ENCODE measurements at places on chromosomes 4 and X.

DNA sequence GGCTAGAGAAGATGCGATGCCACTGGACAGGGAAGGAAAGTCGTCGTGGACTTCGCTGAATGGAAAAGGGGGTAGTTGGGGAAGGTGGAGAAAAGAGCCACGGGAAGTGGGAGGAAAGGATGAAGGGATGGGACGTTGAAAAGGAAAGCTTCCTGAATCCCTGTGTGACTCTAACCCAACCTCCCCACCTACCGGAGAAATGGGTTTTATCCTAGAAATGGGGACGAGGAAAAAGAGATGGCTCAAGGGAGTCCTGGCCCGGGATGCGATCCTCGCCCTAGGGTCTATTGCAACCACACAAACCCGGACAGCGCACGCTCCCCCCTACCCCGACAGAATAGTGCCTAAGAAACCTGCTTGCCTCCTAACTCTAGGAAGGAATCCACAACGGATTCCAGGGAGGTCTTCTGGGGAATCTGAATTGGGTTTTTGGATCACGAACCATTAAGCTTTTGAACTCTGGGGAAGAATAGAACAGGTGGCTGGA lies 738 bp upstream of the TSPAN5 start:
- no peak for DNase-seq

DNA sequence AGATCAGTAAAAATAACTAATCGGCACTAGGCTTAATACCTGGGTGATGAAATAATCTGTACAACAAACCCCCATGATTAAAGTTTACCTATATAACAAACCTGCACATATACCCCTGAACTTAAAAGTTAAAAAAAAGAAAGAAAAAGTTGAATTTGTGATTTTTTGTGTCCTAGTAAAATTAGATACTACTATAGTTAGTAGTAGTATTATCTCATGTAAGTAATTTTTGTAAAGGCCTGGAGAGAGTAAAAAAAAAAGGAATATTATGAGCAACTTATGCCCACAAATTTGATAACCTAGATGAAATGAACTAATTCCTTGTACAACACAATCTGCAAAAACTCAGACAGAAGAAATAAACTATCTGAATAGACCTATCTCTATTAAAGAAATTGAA lies 25.7 kb upstream of the SLC16A2 start:
- DNase-seq = no peak

GRCh38 chrX:123920105-123920785 lies 41.3 kb upstream of the STAG2 start:
- DNase-seq = no peak

DNA sequence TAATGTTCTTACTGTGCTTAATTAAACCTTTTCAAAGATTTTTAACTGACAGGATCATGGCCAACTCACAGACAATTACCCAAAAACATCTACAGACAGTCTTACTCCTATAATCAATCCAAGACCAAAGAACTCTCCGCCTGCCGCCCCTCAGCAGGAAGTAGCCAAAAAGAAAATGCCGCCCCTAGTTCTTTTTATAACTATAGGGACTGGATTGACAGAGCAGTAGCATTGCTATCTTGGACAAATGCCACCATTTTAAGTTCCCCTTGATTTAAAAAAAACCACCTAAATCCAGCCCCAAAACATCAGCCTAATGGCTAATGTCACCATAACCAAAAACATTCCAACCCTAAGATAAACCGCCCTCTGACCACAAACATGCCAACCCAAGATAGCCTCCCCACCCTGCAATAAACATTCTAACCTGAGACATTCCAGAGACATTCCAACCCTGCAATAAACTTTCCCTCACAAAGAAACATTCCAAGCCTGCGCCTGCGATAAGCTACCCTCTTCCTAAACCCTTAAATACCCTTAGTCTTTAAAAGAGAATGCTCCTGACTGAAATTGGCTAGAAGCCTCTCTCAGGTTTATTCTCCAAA lies 77.0 kb downstream of the COQ2 start:
- no peak for DNase-seq

- no peak for DNase-seq
These were observed 11.6 kb downstream of the ENAM start for GRCh38 chr4:70640192-70640591.

DNA sequence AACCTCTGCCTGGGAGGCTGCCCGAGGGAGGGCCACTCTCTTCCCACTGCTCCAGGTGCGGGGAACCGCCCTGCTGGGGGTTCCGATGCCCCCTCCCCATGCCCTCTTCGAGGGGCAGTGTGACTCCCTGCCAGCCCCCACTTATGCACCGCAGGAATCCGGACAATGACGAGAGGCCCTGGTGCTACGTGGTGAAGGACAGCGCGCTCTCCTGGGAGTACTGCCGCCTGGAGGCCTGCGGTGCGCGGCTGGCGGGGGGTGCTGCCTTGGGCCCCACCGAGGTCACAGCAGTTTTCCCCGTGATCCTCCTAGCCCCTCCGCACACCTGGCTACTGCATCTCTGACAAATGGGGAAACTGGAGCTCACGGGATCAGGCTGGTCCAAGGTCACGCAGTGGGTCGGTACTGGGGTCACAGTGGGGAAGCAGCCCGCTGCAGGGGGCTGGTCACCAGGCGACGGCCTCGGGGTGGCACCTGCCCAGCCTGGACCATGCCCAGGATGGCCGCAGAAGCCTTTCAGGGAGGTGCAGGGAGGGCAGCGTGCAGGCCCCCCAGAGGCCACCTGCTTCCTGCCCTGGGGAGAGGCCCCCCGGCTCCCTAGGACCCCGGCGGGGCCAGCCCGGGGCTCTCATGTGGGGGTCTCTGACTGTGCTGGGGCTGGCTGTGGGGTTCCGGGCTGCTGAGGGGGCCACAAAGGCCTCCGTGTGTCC lies 3.5 kb downstream of the HGFAC start:
- DNase-seq = no peak

GRCh38 chr4:155667222-155667567 lies 547 bp downstream of the GUCY1A1 start:
- DNase-seq = peak; percentile 13

DNA sequence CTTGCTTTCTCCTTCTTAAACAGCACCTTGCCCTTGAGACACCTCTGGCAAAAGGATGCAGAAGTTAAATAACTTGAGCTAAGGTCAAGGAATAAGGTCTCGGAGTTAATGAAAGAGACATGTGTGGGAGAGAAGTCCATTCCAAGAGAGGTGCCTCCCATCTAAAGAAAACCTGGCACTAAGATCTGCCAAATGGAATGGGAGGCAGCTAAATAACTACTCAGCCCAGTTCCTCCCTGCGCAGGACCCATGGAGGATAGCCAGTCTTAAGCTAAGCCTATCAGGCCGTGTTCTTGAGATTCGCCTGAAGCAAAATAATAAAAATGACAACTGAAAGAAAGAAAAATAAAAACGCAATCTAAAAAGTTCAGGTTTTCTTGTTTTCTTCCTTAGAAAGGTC lies 20.7 kb upstream of the ELF4 start:
- DNase-seq = no peak

- no peak for DNase-seq
These were observed 52.9 kb downstream of the MAP7D2 start for GRCh38 chrX:20063716-20064351.

- DNase-seq = no peak
These were observed 6.5 kb downstream of the PPP2R2C start for GRCh38 chr4:6465955-6466354.

GRCh38 chrX:14043209-14043608 lies 13.5 kb upstream of the GEMIN8 start:
- DNase-seq = no peak

GRCh38 chr4:139554893-139555704 lies 920 bp downstream of the SETD7 start:
- peak; percentile 82 for DNase-seq

DNA sequence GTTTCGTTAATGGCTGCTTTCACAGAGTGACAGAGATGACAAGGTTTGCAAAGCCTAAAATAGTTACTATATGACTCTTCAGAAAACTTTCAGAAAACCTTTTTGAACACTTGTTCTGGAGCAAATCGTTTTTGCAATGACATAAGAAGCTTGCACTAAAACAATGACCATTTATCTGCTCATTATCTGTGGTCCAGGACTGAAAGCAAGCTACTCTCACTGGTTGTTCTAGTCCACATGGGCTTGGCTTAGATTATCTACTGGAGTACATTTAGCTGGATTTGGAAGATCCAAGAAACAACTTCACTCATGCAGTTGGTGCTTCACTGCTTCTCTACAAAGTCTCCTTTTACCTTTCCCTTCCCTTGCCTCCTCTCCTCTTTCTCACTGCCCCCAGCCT lies 1836.4 kb upstream of the AGA start:
- no peak for DNase-seq

- DNase-seq = no peak
These were observed 276.8 kb upstream of the TET2 start for GRCh38 chr4:104869831-104870230.

- no peak for DNase-seq
These were observed 494.3 kb downstream of the IL15 start for GRCh38 chr4:142130666-142131065.

DNA sequence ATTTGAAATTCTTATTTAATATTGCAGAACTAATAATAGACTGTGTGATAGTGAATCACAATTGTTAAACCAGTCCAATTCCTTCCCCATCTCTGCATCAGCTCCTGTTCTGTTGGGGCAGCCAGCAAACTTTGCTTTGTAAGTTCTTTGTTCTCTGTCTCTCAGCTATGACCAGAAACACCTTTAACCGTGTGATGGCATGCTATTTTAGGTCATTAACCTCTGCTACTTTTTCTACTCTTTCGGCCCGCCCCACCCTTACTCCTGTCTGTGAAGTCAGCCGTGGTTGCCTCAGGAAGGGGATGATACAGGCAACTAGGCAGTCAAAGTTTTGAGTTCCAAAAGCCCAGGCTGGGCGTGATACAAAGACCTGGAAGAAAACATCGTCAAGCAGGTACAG lies 51.3 kb upstream of the EGFL6 start:
- DNase-seq = no peak

DNA sequence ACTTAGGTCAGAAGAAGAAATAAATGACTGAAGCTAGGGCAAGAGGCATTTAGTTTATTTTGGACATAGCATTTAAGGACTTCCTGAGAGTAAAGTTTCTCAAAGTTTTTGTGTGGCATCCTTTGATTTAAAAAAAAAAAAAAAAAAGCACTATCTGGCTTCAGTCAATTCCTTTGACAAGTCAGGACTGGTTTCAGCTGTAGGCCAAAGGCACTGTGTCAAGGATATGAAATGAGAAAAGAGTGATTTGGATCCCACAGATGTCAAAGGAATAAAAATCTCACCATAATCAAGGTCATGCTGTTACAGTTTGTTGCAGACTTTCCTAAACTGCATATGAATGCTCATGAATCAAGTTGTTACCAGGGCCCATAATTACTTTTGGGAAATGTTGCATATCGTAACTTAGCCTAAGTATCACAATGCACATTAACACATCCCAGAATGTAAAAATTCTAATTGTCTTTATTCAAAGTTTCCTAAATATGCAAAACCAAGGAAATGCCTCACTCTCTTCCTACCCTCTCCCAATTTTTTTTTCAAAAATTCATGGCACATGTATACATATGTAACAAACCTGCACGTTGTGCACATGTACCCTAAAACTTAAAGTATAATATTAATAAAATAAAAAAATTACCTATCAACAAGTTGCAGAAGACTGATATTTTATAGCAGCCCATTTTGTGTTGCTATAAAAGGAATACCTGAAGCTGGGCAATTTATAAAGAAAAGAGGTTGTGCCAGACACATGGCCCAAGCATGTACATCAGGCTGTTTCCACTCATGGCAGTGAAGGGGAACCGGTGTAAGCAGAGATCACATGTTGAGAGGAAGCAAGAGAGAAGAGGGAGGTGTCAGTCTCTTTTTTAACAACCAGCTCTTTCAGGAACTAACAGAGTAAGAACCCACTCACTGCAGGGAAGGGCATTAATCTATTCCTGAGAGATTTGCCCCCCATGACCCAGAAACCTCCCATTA lies 33.7 kb upstream of the ADAMTS3 start:
- no peak for DNase-seq

- DNase-seq = no peak
These were observed 166.4 kb downstream of the DCLK2 start for GRCh38 chr4:150244600-150244999.

- DNase-seq = no peak
These were observed 764.1 kb upstream of the TENM3 start for GRCh38 chr4:181479141-181479540.

GRCh38 chr4:143178923-143179322 lies 5.8 kb upstream of the USP38 start:
- no peak for DNase-seq

DNA sequence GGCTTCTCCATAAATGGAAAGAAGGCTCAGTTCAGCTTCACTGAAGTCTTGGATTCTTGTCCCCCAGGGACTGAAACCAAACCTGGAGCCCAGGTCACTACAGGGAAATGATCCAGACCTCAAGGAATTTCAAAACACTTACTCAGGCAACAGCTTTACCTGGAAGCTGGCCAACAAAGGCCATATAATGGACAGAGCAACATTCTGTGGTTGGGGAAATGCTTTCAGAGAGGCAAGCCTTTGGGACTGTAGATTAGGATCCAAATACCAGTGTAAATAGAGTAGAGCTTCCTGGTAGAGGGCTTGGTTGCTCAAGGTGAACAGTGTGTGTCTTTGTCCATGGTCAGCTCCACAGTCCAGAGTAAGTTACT lies 57.0 kb upstream of the PROM1 start:
- DNase-seq = no peak

- no peak for DNase-seq
These were observed 51.8 kb upstream of the TRAM1L1 start for GRCh38 chr4:117137145-117137544.

GRCh38 chr4:54228056-54228527 lies 1.0 kb upstream of the PDGFRA start:
- peak; percentile 46 for DNase-seq

GRCh38 chr4:181845617-181846016 lies 397.6 kb upstream of the TENM3 start:
- no peak for DNase-seq

- DNase-seq = no peak
These were observed 70.1 kb upstream of the ENPP6 start for GRCh38 chr4:184287697-184288255.

DNA sequence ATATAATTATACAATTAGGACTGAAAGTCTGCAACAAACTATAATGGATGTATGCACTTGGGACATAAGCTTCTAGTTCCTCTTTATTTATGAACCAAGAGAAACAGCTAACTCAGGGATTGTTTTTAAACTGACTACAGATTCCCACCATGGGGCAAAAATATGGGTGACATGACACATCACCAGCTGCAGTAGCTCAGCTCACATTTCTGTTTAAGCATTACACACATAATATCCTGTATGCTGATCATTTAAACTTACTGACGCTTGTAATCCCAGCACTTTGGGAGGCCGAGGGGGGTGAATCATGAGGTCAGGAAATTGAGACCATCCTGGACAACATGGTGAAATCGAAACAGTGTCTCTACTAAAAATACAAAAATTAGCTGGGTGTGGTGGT lies 11.5 kb downstream of the FGB start:
- no peak for DNase-seq

GRCh38 chr4:115433491-115433890 lies 320.1 kb upstream of the NDST4 start:
- DNase-seq = no peak

DNA sequence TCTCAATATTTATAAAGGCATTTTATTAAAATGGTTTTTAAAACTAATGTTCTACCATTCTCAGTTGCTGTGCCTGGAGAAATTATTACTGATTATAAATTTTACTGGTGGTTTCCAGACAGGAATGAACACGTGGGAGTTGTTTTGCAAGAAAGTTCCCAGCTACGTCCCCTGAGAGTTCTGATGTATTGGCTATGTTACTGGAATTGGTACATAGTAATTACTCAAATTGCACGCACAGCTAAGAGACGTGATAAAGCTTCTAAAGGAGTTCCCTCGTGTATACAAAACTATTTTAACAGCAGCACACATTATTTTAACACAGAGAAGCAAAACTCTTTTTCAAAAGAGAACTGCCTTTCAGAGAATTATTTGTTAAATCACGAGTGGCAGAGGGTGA lies 292.2 kb downstream of the NLGN4X start:
- no peak for DNase-seq

GRCh38 chr4:157075811-157076577 lies at the start of gene GLRB:
GLRB (plus strand) TSS chr4:157076150; CDS start chr4:157078025, 1,875 bp downstream.
- DNase-seq = no peak

All from stimulated activated CD4-positive, alpha-beta T cell treated with anti-CD3 and anti-CD28 coated beads, Interleukin-2, amount 100 ng/mL, for 24 hours (primary cell).